ENCODE measurements at places on chromosomes 1 and 21.

DNA sequence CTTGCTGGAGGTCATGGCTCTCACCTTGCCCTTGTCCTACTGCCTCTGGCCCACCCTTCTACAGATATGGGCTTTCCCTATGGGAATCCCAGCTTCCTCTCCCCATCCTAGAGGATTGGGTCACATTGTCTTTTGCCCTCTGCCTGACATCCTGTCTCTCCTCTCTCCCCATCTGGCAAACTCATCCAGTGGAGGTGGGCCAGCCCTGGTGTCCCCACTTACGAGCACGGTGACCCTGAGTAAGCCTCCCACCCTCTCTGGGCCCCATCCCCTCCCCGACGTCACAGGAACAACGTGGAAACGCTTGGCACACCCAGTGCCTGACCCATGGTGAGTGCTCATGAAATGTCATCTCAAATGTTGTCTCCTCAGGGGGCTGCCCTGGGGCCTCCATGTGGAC is 56.1 kb upstream of the ID3 start:
- no peak for DNase-seq

GRCh38 chr21:45502600-45502999 is 39.6 kb downstream of the SLC19A1 start:
- no peak for DNase-seq

GRCh38 chr21:32325706-32326105 is 27.1 kb downstream of the MRAP start:
- DNase-seq, result no peak

- DNase-seq, result no peak
Measured at GRCh38 chr1:114224196-114224907, 70.7 kb upstream of the SYT6 start.

DNA sequence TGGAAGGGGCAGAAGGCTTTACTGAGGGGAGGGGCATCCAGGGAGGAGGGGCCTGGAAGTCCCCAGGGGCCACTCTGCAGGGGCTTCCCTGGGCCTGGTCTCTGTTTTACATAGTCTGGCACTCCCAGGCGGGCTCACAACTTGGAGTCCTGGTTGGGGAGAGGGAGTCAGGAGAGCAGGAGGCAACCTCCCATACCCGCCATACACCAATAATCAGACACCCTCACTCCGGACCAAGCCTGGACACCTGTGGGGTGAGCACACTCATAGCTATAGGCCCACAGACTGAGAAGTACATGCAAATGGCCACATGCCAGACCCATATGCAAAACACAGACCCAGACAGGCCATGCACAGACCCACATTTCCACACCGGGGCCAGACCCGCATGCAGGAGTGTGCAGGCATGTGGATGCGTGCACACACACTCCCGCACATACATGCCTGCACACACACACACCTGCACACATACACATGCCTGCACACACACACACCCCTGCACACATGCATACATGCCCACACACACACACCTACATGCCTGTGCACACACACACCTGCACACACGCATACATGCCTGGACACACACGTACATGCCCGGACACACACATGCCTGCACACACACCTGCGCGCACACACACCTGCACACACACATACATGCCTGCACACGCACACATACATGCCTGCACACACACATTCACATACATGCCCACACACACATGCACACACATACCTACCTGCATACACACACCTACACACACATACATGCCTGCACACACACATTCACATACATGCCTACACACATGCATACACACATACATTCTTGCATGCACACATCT is 89.5 kb upstream of the RUNX3 start:
- no peak for DNase-seq

- DNase-seq, result no peak
Measured at GRCh38 chr1:6113745-6114144, 66.4 kb downstream of the CHD5 start.

- DNase-seq, result no peak
Measured at GRCh38 chr21:27251752-27252151, 284.9 kb upstream of the ADAMTS5 start.

DNA sequence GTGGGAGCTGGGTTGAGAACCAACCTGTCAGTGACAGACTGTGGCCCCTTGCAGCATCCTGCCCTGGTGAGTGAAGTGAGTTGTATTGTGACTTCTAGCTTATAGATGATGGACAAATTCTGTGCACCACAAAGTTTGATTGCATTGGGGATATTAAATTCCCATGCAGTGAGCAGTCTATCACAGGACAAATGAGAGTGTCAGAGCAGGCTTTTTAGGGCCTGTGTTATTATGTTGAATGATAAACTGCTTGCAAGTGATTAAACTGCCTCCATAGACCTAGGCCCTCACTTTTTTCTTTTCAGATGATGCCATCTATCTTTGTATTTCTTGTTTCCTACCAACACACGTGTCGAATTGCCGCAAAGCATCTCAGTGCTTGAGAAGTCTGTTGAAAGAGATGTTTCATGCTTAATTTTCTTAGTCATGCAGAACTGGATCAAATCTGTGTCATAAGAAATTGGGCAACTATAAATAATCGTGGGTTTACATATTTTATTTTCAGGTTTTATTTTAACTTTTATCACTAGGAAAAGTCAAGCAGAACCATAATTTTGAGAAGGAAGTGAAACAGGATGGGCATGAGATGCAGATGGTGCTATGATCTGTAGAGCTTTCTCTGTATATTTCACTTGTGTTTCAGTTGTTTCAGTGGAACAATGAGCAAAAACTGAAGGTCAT is 199.2 kb downstream of the S1PR1 start:
- no peak for DNase-seq

GRCh38 chr1:21468599-21468998 is 28.7 kb downstream of the NBPF3 start:
- peak; percentile 18 for DNase-seq

GRCh38 chr1:230661976-230662375 is 19.7 kb downstream of the COG2 start:
- no peak for DNase-seq

GRCh38 chr21:43826623-43826974 is 37.2 kb downstream of the RRP1 start:
- DNase-seq, result no peak

GRCh38 chr1:158794247-158794646 is 13.2 kb upstream of the OR6N2 start:
- DNase-seq, result no peak

DNA sequence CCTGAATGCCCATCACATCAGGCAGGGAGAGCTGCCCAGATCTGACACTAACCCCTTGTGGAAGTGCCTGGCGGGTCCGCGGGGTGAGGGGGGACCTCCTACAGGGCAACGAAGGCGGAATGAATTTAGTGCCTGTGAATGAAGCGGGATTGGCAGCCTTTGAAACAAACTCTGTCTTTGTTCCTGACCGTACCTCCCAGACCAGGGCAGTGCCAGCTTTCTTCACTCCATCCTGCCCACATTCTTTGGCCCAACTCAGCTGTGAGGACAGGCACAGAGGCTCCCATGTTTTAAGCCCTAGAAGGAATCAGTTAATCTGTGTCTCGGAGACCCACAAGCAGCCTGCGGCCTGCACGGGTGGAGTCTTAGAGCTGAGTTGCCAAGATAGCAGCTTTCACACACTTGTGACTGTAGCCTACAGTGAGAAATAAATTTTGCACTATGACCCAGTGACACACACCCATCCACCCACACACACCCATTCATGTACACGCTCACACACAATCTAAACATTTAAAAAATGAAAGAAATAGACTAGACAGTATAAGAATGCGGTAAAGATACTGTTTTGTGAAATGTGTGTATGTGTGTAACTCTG is 60.1 kb upstream of the USP24 start:
- DNase-seq, result peak; percentile 23

GRCh38 chr1:207794861-207795260 is 43.0 kb downstream of the CD46 start:
- no peak for DNase-seq

DNA sequence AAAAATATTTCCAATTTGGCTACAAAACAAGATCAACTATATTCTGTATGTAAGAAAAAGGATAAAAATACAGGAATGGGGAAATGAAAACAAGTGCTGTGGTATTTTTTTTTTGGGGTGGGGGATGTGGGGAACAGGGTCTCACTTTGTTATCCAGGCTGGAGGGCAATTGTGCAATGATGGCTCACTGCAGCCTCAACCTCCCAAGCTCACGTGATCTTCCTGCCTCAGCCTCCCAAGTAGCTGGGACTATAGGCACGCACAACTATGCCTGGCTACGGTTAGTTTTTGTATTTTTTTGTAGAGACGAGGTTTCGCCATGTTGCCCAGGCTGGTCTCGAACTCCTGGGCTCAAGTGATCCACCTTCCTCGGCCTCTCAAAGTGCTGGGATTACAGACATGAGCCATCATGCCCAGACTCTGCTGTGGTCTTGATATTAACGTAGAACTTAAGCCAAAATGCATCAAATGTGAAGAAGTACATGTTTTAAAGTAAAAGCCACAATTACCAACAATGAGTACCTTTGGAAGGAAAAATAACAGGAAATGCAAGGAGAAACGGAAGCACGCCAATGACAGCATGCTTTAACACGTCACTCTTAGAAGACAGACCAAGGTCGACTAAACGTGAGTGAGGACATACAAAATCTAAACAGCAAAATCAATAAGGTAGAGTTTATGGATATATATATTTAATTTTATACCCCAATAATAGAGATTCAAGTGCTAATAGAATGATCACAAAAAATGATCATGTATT is 8.8 kb upstream of the ABCB10 start:
- no peak for DNase-seq

DNA sequence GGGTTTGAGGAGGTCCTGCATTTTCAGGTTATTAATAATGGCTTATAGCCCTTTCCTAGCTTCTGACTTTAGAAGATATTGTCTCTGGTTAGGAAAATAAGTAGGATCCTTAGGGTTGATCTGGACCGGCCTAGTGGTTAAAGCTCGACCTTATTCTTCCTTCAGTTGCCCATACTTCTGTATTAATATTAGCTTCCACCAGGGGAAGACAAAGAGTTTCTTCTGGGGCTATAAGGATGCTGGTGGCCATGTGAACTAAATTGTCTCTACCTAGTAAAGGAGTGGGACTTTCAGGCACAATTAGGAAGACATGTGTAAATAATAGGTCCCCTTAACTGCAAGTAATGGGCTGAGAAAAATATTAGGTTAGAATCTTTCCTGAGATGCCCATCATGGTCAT is 20.6 kb upstream of the FCGR2A start:
- DNase-seq, result peak; percentile 5

DNA sequence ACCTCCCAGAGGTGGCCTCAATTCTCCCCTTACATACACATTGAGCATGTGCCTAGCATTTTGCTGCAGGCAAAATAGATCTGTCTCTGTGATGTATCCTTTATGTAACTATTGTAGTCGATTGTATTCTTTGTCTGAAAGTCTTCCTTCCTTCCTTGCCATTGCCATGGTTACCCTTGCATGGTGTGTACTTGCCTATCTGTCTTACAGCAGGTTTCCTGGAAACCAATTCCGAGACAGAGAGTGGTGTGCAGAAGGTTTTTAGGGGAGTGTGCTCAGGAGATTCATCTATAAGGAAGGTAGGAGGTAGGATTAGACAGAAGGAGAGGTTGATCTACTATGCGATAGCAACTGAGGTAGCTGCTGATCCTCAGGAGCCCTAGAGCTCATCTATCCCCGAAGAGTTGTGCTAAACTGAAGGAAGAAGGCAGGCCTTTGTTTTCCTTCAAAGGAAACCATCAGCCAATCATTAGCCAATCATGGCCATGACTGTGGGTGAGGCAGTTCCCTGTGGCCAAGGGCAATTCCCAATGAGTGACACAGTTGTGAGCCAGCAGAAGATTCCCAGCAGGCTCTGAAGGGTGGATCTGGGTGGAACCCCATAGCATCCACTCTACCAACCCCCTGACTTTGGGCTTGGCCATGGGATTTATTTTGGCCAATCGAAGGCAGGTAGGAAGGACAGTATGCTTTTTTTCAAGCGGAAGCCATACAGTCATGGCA is 15.0 kb downstream of the CITED4 start:
- no peak for DNase-seq

DNA sequence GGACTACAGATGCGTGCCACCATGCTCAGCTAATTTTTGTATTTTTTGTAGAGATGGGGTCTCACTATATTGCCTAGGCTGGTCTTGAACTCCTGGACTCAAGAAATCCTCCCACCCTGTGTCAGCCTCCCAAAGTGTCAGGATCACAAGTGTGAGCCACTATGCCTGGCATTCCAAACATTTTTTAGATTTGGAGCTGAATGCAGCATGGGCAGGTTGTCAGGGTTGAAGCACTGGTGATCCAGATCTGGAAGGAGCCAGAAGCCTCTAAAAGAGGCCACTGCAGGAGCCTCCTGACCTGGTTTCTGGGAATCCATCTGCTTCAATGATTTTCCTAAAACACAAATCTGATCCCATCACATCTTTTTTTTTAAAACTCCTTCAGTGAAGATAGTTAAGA is 1.8 kb upstream of the CTPS1 start:
- peak; percentile 72 for DNase-seq

DNA sequence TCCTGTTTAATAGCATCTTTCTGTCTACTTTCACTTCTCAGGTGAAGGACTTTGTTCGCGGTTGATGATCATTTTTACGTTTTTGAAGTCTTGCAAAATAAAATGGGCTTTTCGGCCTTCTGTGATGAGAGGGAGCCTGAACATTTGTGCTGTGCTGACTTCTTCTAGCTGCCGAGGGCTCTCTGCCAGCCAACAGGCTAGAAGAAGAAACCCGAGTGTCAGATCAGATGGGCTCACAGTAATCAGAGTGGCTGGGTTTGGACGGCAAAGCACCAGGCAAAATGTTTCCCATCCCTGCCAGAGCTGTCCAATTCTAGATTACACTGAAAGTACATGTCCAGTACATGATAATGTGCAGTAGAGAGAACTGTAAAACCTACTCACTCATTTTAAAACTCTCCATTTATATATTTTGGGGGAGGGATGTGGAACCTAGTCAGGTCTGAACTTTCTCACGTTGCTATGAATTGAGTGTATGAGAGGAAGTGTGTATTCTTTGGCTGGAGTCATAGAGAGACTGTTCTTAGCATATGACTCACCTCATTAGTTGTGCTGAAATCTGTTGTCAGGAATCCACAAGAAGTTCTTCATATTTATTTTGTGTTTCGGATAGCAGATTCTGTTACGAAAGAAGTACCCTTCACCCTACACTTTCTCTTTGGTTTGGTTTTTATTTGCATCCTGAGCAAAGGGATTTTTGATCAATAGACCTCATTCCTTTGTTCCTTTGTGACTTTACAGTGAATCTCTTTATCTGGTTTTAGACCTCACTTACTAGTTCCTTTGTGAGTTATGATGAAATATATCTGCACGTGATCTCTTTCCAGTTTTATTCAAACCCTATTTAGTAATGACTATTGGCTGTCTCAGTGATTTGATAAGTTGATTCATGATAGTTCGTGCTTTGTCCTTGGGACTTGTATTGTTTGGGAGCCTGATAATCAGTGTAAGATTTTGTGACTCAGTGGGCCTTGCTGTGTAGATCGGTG is 4.8 kb downstream of the ATP1A1 start:
- peak; percentile 91 for DNase-seq

DNA sequence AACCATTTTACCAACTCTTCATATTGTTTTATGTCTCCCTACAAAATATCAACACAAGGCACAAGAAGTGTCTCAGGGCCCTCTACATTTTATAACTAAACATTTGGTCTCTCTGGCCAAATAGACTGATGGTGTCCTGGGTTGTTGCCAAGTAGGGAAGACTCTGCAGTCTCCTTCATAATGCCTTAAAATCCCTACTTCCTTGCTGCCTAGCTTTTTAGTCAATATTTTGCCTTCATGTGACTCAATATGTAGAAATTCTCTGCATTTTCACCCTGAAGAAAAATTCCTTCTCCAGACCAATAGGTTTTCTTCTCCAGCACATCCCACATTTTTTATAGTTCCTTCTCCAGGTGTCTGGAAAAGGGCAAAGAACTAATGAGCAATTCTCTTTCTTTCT is 72.6 kb upstream of the IPO9 start:
- DNase-seq, result peak; percentile 94

GRCh38 chr1:87051965-87052364 is 137.5 kb downstream of the HS2ST1 start:
- no peak for DNase-seq

All from fibroblast of skin of right biceps (primary cell).